ENCODE measurements at places on chromosomes 2 and 18.

GRCh38 chr18:27030421-27030820 is 154.7 kb downstream of the CHST9 start:
- DNase-seq, result no peak

- DNase-seq, result no peak
Observed at GRCh38 chr2:20583425-20583881, 67.4 kb downstream of the HS1BP3 start.

DNA sequence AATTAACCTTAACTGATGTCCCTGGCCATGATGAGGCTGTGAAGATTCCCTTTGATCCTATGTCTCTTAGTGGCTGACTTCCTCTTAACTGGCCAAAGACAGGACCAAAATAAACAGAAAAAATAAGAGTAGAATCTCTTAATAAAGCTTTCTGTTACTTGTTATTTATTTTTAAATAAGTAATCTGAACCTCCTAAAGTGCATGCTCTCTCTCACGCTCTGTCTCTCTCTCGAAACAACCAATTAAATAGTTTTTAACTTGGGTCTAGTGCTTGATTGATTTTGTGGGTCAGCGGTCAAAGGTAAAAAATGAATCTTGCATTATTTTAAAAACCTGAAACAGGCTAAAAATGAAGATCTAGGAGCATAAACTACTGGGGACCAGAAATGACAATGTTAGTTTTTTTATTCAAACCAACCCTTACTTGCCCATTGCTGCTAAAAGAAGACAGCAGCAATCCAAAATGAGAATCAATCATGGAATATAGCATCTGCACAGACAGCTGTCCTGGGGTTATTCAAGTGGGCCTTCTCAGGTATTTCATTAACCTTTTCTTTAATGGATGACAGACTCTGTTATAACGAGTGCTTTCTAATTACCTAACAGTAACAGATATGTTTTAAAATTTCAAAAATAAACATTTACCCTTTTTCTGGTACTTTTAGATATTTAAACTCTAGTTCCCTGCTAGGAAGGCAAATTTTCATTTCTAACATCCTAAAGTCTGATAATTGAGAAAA is 11.2 kb downstream of the GAREM1 start:
- DNase-seq, result no peak

- DNase-seq, result no peak
Observed at GRCh38 chr2:63023444-63023843, 27.2 kb upstream of the OTX1 start.

DNA sequence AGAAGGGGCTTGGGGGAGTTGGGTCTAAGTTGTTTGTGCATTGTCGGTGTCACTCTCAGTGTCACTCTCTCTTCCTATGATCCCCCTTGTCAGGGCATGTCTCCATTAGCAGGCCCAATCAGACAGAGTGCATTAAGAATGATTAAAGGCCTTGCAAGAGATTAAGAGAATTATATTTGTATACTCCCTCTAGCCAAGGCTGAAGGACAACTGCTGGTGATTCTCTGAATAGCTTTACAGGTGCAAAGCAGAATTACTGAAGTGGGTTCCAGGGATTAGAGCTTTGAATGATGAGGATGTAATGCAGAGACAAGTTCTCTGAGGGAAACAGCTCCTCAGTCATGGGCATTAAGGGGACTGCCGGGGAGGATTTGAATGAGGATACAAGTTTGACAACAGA is 104.8 kb upstream of the LGALSL start:
- no peak for DNase-seq

- DNase-seq, result no peak
Observed at GRCh38 chr18:78304192-78305164, 675.1 kb upstream of the SALL3 start.

GRCh38 chr2:228507870-228508269 is 326.4 kb upstream of the SPHKAP start:
- no peak for DNase-seq

DNA sequence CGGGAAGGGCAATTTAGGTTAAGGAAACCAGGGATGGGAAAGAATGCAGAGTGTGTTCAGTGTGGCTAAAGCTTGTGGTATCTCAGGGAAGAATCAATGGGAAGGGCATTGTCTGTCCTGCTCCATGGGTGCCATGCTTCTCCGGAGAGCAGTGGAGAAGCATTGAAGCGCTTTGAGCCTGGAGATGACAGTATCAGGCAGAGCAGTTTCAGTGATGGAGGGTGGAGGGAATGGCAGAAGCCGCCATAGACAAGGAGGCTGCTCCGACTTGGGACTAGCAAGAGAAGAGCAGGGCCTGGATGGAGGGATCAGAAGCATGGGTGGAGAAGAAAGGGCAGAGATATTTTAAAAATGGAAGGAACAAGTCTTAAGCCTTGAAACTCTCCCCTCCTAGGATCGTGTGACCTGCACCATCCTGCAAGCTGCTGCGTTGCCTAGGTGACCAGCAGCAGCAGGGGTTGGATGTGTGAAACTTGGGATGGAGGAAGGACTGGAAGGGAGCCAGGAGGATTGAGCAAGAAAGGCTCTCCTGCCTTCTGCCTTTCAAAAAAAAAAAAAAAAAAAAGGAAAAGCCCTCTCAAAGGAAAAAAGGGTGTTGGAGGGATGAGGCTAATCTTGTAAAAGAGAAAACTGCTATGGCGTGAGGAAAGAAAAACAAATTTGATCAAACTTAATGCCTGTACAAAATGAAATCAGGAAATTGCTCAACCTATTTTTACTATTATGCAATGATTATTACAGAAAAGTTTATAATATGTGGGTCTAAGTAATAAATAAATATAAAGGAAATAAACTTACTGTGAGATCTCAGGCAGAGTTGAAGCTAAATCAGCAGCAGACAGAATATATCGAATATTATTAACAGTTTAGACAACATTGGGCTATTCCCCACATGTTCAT is 493.8 kb upstream of the NRP2 start:
- no peak for DNase-seq

DNA sequence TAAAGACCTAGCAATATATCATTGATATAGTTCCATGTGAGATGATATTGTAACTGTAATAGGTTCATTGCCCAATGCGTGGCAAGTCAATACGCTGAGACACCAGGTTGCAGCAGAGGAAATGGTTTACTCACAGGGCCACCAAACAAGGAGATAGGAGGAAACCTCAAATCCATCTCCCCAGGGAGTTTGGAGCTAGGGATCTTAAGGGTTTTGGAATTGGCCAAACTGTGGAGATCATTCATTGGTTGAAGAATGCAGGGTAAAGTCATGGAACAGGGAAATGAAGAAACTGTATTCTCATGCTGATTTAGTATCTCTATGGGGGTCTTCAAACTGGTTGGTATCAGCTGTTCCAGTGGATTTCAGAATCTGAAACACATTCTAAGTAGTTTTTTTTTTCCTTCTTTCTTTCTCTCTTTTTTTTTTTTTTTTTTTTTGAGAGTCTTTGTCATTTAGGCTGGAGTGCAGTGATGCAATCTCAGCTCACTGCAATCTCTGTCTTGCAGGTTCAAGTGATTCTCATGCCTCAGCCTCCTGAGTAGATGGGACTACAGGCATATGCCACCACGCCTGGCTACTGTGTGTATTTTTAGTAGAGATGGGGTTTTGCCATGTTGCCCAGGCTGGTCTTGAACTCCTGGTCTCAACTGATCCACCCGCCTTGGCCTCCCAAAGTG is 30.7 kb upstream of the PPM1B start:
- no peak for DNase-seq

Data from CD4-positive, alpha-beta T cell treated with Interleukin-2 at 100 ng/mL for 4 hours (primary cell).